ENCODE measurements at places on chromosomes 3 and 15.

- no peak for DNase-seq
Measured at GRCh38 chr3:119639494-119640350, 20.7 kb downstream of the POPDC2 start.

DNA sequence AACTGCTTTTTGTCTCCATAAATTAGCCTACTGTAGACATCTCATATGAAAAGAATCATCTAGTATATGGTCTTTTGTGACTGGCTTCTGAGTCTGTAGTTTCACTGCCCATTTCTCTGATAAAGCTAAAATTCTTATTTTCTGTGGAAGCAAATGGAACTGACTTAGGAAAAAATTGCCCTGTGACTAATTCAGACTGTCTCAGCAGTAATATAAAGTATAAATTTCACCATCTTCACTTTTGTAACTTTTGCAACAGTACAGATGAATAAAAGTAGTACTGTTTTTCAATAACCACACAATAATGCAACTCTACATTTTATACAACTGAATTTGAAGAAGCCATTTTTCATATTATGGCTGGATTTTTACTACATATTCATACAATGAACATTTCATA lies 104.1 kb downstream of the TBC1D5 start:
- no peak for DNase-seq

- DNase-seq, result no peak
Measured at GRCh38 chr3:37501571-37502313, 327.4 kb upstream of the LRRFIP2 start.

DNA sequence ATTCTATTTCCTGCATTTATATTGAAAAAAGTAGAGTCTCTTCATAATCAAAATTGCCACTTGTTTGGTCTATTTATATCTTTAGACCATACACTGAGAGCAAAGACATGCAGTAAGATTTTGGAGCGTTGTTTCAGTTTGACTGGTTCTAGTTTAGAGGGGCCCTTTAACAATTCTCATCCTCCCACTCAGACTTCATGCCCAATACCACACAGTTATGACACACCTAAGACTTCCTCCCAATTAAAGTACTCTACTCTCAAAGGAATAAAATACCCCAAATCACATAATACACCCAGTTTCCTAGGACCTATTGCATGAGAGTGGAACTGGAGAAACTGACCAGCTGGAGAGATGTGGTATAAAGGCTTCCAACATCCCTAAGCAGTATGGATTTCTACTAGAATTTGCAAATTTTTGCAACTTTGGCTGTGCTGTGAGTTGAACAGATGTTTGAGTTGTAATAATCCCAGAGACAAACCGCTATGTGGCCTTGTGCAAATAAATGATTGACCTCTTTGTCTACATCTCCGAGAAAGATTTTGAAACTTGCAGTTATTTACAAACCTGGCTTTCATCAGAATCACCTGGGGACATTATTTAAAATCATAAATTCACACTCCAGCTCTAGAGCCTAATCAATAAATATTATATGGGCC lies 170.0 kb upstream of the ROBO2 start:
- no peak for DNase-seq

DNA sequence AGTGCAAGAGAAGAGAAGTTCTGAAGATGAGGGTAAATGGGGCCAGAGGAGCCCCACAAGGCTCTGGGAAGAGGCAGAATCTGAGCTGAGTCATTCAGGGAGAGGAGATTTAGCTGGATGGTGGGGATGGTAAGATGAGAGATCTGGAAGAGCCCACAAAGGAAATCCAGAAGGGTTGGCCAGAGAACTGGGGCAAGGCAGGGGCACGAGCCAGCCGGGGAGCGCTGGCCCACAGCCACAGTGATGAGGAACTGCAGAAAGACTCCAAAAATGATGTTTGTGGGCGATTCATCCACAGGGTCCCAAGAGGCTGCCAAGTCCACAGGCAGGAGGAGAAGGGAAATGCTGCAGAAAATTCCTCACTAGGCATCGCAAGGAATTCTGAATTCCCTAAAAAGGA lies 75.9 kb upstream of the ATP2B2 start:
- no peak for DNase-seq

- no peak for DNase-seq
Measured at GRCh38 chr3:97952280-97952679, 20.0 kb downstream of the RIOX2 start.

- DNase-seq, result no peak
Measured at GRCh38 chr3:100609305-100609704, at the start of gene ADGRG7. Gene ADGRG7, plus strand, starts transcription at chr3:100609601. Its CDS starts 256 bp downstream, at chr3:100609857.

GRCh38 chr15:92009162-92009561 lies 155.7 kb downstream of the SLCO3A1 start:
- DNase-seq, result no peak

DNA sequence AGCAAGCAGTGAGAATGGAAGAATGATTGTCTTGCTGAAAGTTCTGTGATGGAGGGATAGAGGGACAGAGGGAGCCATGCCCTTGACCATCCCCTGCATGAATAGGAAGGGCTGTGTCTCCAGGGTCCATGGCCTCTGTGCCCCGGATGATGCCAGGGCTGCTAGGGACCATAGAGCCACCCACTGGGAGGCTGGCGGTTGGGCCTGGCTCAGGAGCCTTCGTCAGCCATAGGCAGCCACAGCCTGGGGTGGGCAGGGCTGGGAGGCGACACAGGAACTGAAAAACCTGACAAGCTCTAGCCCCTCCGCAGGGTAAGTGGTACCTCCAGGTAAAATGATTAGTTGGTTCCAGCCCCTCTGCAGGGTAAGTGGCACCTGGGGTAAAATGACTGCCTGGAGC lies 19.1 kb upstream of the LAMP3 start:
- no peak for DNase-seq

DNA sequence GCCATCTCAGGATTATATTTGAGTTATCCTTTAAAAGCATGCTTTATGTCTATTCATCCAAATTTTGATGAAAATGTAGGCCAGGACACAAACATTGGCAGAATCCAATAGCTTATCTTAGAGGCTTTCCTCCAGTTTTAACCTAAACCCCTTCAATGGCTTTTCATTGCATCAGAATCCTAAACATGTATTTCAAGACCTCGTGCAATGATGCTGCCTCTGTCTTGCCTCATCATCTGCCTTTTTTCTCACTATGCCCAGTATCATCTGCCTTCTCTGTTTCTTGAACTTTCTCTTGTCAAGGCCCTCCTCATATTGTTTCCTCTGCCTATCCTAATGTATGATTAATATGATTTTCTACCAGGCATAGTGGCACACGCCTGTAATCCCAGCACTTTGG lies 76.1 kb upstream of the MAP4 start:
- no peak for DNase-seq

DNA sequence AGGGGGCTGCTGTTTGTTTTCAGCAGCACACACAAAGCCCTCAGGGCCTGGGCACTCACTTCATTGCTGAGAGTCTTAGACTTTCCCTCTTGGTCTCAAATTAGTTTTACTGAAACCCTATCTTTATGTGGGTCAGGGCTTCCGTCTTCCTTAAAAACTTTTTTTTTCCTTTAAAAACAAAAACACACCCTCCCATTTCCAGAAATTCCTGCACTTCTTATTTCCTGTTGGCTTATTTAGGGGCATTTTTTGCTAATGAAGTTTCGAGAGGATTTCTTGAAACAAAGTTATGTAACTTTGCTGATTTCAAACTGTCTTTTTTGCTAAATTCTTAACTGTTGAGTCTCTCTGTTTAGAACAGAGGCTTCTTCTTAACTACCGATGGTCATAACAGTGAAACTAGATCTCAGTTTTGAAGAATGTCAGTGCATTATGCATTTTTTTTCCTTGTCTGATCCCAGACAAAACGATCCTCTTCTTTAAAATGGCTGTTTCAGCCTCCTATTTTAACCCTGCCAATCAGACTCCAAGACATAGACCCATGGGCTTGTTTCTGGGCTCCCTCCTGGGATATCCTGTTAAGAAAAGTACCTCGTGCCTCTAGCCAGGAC lies 23.3 kb downstream of the ANAPC13 start:
- no peak for DNase-seq

GRCh38 chr15:38864827-38865581 lies 300.4 kb upstream of the RASGRP1 start:
- DNase-seq, result no peak

- no peak for DNase-seq
Measured at GRCh38 chr3:111895071-111895470, 36.0 kb downstream of the PHLDB2 start.

GRCh38 chr3:161489395-161489794 lies 7.2 kb upstream of the OTOL1 start:
- DNase-seq, result no peak

DNA sequence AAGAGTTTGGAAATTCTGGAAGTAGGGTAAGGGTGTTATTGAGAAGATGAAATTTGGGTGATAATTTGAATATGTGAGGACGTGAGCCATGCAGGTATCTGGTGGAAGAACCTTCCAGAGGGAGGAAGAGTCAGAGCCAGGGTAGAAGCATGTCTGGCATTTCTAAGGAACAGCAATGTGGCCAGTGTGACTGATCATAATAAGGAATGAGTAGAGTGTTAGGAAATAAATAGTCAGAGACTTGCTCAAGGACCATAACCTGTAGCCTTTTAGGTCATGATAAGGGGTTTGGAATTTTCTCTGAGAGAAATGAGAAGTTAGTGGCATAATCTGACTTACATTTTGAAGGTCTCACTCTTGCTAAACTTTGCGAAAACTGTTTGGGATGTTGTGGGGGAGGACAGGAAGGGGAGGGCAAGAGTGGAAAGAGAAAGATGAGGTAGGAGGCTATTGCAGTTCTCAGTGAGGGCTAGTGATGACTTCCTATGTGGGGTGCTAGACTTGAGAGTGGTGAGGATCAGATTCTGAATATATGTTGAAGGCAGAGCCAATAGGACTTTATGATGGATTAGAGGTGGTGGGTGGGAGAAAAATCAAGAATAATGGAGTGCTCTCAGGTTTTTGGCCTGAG lies 568.3 kb downstream of the AGBL1 start:
- no peak for DNase-seq

DNA sequence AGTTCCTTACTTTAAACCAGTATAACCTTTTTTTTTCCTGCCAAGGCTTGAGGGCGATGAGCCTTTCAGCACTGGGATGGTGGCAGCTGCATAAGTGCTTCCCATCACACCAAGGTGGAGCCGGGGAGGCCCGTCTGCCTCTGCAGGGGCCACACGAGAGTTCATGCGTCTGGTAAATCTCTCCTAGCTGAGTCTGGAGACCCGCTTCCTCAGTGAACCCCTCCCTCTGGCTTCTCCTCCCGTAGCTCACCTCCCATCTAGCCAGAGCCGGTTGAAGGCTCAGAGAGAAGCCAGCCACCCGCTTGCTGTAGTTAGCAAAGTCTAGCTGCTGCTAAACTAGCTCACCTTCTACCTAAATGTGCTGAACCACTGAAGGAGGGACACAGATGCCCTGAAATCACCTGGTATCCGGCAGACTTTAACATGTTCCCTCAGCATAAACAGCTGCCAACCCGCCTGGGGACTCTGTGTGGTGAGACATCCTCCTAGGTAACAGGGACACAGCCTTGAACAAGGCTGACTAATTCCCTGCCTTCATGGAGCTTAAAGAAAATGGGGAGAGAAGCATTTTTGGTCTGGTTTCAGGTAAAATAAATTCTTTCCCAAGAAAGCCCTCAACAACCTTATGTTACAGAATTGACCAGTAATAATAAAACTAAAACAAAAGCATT lies 42.9 kb downstream of the RLBP1 start:
- no peak for DNase-seq

DNA sequence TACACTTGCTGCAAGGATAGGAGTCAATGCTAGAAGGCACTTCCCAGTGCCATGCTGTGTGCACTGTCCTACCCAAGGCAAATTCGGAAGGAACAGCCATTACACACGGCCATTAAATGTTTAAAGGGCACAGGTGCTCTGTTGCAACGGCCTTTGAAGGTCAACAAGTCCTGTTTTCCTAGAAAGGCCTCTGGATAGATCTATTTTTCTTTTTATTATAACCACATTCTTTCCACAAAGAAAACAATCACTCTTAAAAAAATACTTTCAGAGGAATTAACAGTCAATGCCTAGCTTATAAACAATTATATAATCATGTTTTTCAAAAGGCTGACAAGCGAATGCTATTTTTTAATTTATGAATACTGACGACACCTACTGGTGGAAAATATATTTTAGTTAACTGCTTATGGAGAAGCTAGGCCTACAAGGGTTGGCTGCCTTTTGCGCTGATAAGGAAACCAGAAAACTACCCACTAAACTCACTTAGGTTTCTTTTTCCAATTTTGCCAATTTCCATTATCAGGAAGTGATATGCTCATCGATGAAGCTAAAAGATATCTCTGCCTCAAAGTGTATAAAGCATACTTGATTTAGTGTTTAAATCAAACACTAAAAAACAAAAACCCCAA lies 2.4 kb downstream of the ARHGEF3 start:
- DNase-seq, result no peak

DNA sequence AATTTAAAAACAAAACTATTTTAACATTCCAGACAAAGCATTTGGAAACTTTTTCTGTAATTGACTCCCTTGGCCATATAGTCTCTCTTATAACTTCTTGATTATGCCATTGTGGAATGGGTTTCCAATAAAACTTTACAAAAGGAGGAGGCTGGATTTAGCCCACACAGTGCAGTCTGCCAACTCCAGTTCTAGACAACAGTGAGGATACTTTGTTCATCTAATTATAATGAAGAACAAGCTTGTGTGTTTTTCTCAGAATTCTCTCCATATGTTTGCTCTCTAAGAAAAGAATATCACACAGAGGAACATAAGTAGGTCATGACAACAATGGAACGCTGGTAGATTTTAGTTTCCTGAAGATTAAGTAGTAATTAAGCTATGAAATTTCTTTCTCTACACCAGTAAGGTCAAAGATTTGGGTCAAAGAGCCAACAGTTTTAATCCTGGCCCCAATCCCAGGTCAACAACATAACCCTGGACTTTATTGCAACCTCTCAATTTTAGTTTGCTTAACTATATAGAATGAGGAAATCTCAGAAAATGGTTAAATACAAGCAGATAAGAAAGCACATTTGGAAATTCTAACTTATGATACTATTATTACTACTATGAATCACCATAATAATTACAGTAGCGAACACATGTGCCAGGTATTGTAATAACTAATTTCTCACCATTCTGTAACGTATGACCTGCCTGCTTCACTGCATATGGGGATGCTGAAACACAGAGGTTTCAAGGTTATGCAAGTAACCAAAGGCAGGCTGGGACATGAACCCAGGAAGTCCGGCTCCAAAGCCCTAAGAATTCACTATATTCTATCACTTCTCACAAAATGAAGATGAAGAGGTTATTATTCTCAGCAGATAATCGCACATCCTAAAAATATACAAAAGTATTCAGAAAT lies 65.7 kb downstream of the TJP1 start:
- DNase-seq, result no peak

DNA sequence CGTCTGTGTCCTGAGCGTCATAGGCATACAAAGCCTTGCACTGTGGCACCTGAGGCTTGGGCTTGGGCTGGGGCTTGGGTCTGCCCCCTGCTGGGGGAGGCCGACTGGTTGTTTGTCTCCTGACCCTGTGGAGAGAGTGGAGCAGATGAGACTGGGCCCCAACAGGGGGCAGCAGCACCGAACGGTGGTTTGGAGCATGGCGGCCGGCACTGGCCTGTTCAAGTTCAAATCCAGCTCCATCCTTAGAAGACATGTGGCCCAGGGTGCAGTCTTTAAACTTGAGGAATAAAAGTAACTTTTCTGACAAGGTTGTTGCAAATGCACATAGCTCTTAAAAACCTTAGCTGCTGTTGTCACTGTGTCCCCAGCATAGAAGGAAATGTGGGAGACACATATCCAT lies 33.3 kb downstream of the CCNB2 start:
- no peak for DNase-seq

- DNase-seq, result no peak
Measured at GRCh38 chr3:70779296-70779695, 466.9 kb upstream of the MDFIC2 start.
